ENCODE measurements at places on chromosomes 5 and 9. TPM values are rescaled to one million over a fixed set of nuclear protein-coding genes. Genes with fewer than 3 reads are reported as not detected.

The BAAT gene
- 0.34 TPM for total RNA-seq

The PCDHB3 gene
- total RNA-seq: 0.05 TPM

The ACTBL2 gene
- total RNA-seq: not detected

The CDO1 gene
- total RNA-seq: not detected

The C1QTNF2 gene
- 0.16 TPM for total RNA-seq

The CMBL gene
- 22.7 TPM for total RNA-seq

The PCDHGA2 gene
- total RNA-seq: 0.70 TPM

The IFNB1 gene
- not detected for total RNA-seq

The MCIDAS gene
- total RNA-seq: 2.2 TPM

The PCDHA1 gene
- 0.15 TPM for total RNA-seq

The PDGFRB gene
- total RNA-seq: 0.09 TPM

The CDH18 gene
- total RNA-seq: not detected

The GPR150 gene
- not detected for total RNA-seq

The IFNK gene
- not detected for total RNA-seq

The TGFBR1 gene
- total RNA-seq: 74.9 TPM

The GFI1B gene
- not detected for total RNA-seq

The FCN2 gene
- not detected for total RNA-seq

The PCDHGA9 gene
- total RNA-seq: 0.08 TPM

The NIPSNAP3A gene
- total RNA-seq: 15.7 TPM

The NEURL1B gene
- 4.5 TPM for total RNA-seq

The LHX3 gene
- 0.13 TPM for total RNA-seq

All from A549 treated with GW870086 at 1 μM for 4 hours (cell line).